ENCODE measurements at places on chromosomes 2 and 18.

DNA sequence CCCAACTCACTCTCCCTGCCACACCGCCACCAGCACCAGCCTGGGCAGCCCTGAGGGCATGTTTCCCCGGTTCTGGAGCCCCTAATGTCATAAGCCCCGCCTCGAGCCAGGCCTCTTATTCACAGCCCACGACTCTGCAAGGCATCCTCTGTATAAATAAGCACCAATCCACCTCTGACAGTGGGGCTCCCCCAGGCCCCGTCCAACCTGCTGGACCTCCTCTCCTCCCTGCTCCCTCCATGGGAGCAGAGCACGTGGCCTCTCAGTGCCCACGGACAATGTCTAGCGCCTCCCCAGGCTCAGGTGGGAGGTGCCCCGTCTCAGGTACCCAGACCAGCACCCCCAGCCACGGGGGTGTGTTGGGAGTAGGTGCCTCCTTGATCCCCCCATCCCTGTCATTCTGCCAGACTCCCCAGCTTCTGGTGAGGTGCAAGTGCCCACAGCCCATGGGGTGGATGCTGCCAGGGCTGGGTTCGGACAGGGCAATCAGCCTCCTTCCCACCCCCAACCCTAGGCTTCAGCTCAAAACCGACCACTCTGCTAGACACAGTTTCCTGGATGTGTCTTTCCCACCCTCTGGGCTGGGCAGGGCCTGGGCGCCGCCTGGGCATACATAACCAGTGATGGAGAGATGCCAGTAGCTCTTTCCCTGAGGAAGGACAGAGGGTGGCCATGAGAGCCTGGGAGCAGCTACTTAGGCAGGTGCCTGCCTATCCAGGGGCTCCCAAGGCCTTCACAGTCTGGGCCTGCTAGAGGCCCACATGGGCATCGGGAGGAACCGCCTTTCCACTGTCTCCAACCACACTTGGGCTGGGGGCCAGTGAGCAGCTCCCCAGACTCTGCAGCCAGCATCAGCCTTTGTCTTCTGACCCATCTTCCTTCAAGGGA lies 1.6 kb upstream of the ADRA2B start:
- no peak for DNase-seq

GRCh38 chr2:236743921-236744280 lies 174.3 kb downstream of the ACKR3 start:
- DNase-seq = no peak

DNA sequence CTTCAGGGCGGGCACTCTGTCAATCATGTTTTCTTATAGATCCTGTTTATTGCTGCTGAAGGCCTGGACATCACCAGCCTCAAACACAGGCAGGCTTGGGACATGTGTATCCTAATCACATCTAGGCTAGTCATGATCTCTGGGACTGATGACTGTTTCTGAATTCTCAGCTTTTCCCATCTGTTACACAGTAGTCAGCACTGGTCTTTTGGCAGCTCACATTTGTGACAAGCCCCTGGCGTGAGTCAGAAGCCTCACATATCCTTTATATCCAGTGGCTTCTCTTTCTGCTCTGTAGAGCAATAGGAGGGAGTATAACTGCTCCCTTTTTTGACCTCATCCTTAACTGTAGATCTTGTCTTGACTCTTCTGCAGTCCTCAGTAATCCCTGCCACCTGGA lies 4.5 kb downstream of the SEMA4F start:
- DNase-seq = no peak

- DNase-seq = no peak
These were observed 198.1 kb downstream of the PDE1A start for GRCh38 chr2:182228741-182229140.

- DNase-seq = no peak
These were observed 79.4 kb downstream of the KCTD1 start for GRCh38 chr18:26468931-26469340.

- no peak for DNase-seq
These were observed 51.0 kb downstream of the TTC27 start for GRCh38 chr2:32678825-32679224.

DNA sequence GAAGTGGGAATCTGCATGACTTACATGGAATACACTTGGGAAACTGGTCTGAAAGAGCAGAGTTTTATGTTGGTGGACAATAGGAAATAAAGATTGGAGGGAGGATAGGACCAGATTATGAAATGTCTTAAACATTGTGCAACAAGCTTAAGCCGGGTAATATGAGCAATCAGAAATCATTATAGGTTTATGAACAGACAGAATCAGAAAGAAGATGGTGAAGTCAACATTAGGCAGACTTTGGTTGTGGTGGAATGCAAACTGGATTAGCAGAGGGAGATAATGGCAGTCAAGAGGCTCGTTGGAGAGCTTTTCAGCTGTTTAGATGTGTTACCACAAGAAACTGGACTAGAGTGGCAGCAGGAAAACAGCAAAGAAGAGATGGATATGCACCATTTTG lies 43.5 kb downstream of the CRIM1 start:
- DNase-seq = no peak

DNA sequence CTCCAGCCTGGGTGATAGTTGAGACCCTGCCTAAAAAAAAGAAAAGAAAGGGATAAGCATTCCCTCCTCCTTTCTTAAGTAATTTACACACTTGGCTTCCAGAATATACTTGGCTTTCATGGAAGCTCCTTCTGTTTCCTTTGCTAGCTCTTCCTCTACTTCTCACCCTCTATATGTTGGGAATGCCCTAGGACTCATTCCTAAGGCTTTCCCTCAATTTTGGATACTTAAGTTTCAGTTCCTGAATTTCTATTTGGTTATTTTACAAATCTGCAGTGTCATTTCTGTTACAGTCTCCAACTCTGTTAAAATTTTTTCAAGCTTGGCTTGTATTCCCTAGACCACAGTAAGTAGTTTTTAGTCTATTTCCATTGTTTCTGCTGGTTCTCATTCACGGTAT lies 23.6 kb downstream of the SP3 start:
- no peak for DNase-seq

DNA sequence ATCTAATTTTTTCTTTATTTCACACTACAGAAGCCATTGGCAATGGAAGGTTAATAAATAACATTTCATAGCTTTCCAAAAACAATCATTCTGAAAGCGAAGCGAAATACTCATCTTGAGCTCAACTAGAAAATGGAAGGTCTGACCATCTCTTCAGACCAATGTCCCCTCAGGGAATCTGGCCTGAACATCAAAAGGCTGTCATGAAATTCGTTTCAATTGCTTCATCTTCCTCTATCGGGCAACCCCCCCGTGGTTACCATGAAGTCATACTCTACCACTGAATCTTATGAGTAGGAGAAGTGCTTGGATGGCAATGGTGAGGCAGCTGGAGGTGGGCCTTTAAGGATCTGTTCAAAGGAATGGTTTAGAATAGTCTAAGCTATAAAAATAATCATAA lies 22.9 kb upstream of the CYTIP start:
- no peak for DNase-seq

- no peak for DNase-seq
These were observed 68.7 kb downstream of the DNAJC10 start for GRCh38 chr2:182784777-182785176.

DNA sequence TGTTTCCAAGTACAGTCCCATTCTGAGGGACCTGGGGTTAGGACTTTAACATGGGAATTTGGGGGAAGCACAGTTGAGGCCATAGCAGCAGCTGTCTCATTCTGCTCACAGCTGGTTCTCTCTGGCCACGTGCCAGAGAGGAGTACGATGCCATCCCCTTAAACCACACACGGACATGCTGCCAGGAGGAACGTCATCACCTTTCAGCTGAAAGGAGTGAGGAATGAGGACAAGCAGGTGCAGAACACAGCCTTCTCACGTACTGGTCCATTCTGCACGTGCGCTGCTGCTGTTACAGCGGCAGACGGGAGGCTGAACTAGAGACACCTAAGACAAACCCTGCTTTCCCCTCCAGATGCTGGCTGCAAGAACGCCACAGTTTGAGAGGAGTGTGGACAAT lies 33.5 kb downstream of the ODC1 start:
- no peak for DNase-seq

GRCh38 chr2:8438476-8438875 lies 243.4 kb upstream of the ID2 start:
- peak; percentile 60 for DNase-seq

DNA sequence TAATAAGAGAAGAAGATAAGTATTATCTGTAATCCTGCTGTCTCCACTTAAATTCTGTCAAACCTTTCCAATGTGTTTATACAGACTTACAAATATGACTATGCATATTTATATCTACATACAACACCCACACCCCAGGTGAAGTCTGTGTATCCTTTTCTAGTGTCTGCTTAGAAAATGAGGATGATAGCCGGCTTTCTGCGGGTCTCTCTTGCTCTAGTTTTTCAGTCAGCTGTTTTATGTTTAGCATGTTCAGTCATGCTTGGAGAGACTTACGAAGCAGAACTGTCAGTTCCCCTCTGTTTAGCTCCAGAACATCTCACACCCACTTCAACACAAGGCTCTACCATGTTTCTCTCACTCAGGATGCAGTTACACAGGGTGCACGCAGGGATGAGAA lies 137.3 kb upstream of the NFATC1 start:
- DNase-seq = no peak

DNA sequence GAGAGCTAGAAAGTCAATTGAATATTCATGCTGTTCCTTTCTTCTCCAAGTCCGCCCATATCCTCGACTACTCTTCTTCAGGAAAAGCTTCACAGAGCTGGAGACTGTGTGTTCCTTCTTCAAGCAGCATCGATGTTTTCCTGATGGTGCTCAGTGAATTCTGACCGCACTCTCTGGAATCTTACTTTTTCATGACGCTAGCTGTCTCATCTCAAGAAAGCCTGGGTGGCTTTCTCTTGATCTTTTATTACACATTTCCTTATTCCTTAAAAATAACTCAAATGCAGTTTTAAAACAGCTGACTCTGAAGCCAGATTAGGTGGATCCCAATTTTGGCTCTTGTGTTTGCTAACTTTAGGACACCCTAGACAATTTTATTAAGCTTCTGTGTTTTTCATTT lies 1245.1 kb upstream of the LRRTM1 start:
- no peak for DNase-seq

- no peak for DNase-seq
These were observed 84.2 kb upstream of the NCK2 start for GRCh38 chr2:105660489-105660888.

DNA sequence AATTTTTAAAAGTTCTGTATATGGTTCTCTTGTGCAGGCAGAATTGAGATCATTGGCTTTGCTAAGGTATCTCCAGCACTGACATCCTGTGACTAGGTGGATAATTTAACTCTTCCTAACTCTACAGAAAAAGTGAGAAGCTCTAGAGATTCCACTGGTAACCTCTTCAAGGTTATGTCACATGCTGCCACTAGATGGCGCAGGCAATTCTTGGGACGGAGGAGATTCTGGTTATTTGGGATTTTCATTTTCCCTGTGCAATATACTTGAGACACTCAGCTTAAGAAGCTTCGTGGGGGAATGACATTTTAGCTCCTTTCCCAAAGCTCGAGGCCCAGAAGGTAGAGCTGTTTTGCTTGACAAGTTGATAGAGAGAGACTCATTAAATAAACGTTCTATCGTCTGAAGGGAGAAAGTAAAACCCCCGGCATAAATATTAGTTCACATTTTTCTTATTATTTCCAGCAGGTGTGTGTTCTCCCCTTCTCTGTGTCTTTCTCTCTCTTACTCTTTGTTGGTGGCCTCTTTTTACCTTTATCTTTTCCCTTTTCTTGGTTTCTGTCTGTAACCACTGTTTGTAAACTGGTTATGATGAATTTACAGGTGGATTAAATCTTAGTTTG lies 26.6 kb upstream of the LANCL1 start:
- DNase-seq = no peak

- no peak for DNase-seq
These were observed 1.7 kb downstream of the EGR4 start for GRCh38 chr2:73291461-73292315.

DNA sequence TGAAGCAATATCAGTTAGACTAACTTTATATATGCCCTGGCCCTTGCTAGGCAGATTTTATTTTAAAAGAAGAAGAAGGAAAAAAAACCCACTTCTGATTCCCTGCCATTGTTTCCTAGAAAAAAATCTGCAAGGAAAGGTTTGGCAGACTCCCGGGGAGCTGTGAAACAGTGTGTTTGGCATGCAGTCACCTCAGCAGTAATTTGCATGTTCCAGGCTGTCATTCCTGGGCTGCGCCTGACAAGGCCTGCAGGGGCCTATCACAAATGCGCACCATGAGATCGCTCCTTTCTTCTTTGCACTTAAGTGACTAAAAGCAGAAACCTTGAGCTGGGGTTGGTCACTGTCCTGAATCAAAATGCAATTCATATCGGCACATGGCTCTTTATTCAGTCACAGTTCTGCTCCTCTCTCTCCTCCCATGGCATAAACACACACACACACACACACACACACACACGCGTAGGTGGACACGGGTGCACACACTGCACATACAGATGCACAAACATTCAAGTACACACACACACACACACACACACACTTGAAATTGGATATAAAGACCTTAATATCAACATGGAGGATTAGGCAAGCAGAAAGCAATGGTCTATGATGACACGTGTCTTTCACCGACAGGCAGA lies 172.8 kb downstream of the MYT1L start:
- DNase-seq = no peak

DNA sequence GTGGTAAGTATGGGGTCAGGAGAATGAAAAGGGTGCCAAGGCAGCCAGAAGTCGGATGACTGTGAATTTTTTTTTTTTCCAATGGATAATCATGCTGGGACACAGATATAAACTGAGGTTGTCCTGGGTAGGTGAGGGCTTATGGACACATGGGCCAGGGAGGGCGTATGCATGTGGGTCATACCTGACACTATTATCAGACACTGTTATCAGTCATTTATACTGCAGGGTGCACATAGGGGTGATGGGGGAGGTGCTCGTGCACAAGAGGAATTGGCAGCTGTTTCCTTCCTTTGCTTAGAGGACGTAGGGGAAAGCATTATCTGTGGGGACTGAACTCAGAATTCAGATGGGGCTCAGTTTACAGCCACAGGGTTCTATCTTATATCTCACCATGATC lies 10.1 kb downstream of the CTIF start:
- no peak for DNase-seq

DNA sequence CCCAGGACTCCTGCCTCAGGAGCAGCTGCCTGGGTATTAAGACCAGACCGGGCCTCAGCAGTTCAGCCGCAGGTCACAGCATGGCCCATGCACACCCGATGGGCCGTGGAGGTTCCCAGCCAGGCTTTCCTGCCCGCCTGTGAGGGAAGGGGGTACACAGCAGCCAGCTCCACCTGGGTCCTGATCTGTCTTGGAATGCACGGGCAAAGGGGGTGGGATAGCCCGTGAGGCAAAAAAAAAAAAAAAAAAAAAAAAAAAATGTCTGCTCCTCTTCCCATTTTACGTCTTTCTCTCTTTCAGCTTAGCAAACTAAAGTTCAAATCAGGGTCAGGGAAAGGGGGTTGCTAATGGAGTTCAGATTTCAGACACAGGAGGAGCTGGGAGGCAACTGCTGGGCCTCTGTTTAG lies 385.2 kb downstream of the TNS1 start:
- DNase-seq = no peak

DNA sequence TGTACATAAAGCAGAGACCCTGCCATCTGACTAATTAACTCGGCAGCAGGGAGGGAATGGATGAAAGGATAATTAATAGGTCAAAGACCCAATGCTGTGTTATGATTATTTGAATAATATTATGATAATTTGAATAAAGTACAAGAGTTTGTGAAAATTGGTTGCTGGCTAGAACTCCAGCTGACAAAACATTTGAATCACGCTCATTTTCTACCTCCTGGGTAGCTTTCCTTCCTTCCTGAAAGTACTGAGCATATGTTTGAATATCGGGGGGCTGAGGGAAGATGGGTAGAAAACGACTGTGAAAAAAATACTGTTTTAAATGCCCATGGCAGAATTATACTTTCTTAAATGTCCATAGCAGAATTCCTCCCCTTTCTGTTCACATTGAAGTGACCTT lies 243.6 kb upstream of the RBMS1 start:
- no peak for DNase-seq

Measured in bone marrow (tissue), 2 donors.